Cerebellum (tissue), 4 donors: ENCODE measurements at places on chromosomes 4 and X.

- DNase-seq, result peak; percentile 59
Measured at GRCh38 chr4:1203026-1203616, 30.7 kb upstream of the SPON2 start.

DNA sequence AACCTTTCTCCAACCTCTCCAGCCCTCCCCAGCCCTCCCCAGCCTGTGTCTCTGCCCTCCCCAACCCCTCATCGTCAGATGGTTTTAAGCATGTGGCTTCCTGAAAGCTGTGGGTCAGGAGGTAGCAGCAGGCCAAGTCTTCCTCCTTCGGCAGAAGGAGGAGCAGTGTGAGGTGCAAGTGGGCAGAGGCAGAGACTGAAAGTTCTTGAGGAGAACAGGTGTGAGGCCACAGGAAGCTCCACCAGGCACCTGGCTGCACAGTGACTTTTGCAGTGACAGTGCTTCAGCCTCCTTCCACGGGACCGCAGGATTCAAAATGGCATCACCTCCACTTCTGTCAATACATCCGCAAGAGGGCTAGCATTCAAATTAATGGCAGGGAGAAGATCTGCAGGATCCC is 203.9 kb upstream of the LEF1 start:
- DNase-seq, result no peak

DNA sequence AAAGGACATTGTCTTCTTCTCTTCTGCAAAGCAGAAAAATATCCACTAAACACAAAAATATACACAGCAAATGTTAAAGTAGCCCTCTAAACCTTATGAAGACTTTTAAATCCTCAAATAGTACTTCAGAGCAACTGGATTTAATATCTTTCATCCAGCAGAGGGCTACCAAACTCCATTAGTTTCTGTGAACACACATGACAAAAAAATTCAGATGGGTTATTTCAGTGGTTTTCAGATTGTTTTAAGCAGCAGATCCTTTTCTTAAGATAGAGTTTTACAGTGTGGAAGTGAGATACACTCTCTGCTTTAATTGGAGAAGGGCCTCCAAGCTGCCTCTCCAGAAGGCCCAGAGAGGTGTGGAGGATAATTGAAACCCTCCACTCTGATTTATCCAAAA is 56.7 kb downstream of the ANK2 start:
- peak; percentile 44 for DNase-seq

DNA sequence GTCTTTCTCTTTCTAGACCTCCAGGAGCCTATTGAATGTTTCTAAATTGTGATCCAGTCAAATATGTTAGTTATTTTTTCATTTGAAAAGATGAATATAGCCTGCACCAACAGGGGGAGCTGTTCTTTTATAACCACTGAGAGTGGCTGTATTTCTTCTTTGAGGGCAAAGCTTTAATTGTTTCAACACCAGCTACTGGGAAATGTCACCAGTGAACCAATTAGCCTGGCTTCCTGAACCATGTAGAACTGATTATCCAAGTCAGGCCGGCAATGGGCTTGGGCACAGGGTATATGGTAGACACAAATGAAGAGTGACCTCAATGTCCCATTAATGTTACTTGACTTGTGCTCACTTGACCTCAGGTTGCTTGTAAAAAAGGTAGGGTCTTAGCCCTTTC is 4.8 kb upstream of the DAPP1 start:
- no peak for DNase-seq

GRCh38 chrX:50705042-50705441 is 109.0 kb downstream of the SHROOM4 start:
- no peak for DNase-seq

GRCh38 chr4:84263415-84263814 is 235.7 kb downstream of the NKX6-1 start:
- DNase-seq, result no peak

DNA sequence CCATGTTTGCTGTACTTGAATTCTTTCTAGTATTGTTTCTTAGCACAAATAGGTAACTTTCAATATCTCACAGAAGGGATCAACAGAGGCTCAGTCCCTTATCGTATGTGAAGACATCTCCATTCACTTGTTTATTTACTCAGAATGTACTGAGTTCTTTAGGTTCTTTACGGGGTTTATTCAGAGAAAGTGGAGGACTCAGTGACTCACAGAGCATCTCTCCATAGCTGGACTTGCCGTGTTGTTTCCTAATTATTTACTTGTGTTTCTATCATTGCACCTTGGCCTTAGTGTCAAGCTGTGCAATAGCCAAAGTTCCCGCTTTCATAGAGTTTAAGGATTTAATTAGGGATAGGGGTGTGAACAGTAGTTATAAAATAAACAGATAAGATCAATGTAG is 57.1 kb downstream of the RHOH start:
- DNase-seq, result no peak

- no peak for DNase-seq
Measured at GRCh38 chr4:145248502-145248901, 68.1 kb upstream of the OTUD4 start.

- DNase-seq, result no peak
Measured at GRCh38 chr4:149223659-149224058, 592.0 kb downstream of the IQCM start.

DNA sequence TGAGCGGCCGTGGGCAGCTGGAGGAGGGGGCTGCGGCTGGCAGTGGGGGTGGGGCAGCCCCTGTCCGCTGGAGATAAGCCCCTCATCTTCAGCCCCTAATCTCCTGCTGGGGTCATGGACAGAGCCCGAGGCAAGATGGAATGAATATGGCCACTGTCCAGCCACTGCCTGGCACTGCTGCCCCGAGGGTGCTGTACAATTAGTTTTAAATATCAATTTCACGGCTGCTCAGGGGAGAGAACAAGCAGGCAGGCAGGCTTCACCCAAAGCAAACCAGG is 64.1 kb upstream of the NKX1-1 start:
- DNase-seq, result no peak

DNA sequence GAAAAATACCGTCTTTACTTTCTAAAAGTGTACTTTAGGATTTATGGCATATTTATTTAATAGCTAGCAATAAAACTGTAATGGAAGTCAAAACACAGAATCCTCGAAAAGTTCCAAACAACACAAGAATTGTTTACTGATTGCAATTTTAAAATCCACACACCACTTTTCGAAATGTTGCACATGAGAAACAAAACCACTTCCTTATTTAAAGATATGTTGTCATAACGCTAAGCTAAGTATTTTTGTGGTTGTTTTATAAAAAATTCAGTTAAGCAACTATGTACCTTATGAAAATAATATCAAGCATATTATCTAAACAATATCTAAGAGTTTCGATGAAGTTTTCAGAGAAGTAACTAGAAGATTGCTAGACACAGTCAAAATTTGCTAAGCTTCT is 344 bp downstream of the TMPRSS11D start:
- no peak for DNase-seq

DNA sequence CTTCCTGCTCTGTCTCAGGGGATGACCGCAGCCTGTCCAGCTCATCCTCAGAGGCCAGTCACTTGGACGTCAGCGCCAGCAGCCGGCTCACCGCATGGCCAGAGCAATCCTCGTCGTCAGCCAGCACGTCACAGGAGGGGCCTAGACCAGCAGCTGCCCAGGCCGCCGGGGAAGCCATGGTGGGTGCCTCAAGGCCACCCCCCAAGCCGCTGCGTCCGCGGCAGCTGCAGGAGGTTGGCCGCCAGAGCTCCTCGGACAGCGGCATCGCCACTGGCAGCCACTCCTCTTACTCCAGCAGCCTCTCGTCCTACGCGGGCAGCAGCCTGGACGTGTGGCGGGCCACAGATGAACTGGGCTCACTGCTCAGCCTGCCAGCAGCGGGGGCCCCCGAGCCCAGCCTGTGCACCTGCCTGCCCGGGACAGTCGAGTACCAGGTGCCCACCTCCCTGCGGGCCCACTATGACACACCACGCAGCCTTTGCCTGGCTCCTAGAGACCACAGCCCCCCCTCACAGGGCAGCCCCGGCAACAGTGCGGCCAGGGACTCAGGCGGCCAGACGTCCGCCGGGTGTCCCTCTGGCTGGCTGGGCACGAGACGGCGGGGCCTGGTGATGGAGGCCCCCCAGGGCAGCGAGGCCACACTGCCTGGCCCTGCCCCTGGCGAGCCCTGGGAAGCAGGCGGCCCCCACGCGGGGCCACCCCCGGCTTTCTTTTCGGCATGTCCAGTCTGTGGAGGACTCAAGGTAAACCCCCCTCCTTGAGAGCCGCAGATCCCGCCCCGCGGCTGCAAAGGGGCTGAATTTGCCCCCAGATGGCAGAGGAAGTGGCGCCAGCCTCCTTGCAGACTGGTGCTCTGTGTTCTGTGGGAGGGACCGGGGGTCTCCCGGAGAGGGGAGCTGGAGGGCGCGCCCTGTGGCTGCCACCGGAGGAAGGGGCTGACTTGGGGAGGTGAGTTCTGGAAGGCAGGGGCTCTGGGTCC is 29.9 kb downstream of the DOK7 start:
- no peak for DNase-seq

DNA sequence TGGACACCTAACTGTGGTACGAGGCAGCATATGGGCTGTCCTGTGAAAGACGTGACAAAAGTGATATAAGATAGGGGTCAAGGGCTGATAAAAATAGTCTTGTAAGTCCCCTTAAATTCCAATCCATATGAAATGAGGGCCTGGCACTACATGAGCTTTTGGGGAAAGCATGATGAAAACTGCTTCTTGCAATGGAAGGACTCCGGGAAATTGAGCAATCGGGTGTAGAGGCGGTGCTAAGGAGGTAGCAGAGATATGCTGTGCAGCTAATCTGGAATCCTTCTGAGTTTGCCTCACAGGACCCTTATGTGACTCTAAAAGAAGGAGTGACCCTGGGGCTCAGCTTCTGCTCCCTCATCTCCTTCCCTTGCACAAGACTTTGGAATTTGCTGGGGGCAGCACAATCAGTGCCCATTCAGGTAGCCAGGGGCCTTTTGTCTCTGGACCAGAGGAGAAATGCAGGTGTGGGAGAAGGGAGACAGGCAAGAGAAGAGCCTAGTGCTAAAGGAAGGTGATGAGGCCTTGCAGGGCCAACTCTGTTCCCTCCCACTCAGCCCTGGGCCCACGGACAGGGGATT is 12.8 kb downstream of the CLDN2 start:
- DNase-seq, result no peak

- DNase-seq, result no peak
Measured at GRCh38 chr4:80931631-80932081, 98.9 kb upstream of the BMP3 start.

GRCh38 chr4:58602022-58602421 is 1491.8 kb upstream of the IGFBP7 start:
- DNase-seq, result no peak

GRCh38 chr4:38931125-38931524 is 63.5 kb downstream of the FAM114A1 start:
- no peak for DNase-seq

GRCh38 chr4:122450847-122451246 is 5.7 kb downstream of the IL2 start:
- DNase-seq, result no peak

DNA sequence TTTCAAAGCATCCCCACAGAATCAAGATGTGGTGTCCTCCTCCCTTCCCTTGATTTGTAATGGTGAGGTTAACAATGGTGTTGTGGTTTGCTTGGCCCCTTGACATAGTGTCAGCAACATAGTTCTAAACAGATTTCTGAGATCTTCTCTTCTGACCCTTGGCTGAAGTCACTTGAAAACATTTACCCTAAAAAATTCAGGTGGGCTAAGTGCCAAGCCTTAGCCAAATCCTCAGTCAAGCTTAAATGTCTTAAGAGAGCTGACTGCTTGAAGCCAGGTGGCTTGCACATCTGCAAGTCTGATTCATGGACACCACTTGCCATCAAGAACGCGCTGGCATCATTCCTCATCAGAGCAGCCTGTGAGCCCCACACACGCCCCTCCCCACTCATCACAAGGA is 173.2 kb downstream of the MGST2 start:
- DNase-seq, result no peak

GRCh38 chr4:27490766-27491165 is 630.1 kb downstream of the STIM2 start:
- DNase-seq, result no peak

DNA sequence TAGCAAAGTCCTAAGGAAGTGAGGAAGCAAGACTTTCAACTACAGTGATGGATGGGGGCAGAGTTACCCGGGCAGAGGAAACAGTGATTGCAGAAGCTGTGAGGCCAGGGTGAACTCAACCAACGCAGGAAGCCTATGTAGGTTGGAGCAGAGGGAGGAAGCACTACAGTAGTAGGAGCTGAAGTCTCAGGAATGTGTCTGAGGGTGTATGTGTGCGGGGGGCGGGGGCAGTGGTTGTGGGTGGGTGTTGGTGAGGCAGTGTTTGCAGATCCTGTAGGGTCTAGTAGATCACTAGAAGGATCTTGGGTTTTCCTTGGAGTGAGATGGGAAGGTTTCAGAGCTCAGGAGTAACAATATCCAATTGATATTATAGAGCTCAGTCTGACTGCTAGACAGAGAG is 9.9 kb upstream of the MID1 start:
- DNase-seq, result no peak
